ENCODE measurements at places on chromosomes 5 and 9. TPM values are rescaled to one million over a fixed set of nuclear protein-coding genes. Genes with fewer than 3 reads are reported as not detected.
A peak's percentile ranks its signal among the peaks of the same experiment; 100 is the strongest.

DNA sequence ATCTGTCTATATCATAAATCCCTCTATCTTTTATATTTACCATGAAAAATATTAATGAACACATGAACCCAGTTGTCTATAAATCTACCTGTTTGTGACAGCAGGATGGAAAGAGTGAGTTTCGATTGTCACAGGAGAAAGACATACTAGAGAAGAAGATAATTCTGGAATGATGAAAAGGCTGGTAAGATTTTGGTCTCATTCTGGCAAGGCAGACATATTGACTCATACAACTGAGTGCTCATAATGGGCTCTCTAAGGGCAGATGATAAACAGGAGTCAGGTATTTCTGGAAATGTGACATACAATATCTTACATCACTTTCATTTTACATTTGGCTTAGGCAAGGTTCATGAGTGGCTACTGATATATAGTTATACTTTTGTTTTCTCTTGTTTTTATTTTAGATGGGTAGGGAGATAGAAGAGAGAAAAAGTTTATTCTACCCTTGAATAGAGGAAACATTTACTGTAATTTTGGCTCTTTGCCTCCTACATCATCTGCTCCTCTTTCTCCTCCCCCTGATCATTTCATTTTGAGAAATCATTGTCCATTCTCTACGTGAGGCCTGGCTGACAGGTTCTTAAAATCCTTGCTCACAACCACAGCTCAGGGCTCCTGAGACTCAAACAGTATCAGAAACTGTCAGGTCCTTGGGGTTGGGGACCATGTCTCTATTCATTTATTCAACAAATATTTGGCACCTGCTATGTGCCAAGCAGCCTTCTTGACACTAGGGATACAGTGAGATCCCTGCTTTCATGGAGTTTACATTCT, 14.4 kb downstream of the ELOVL7 start:
- H3K4me3 ChIP-seq, result no peak overlapping the region
- no peaks in the 10 kb centered on the region for H3K36me3 ChIP-seq
- H3K27ac ChIP-seq, result no peak overlapping the region
- no peak for DNase-seq

DNA sequence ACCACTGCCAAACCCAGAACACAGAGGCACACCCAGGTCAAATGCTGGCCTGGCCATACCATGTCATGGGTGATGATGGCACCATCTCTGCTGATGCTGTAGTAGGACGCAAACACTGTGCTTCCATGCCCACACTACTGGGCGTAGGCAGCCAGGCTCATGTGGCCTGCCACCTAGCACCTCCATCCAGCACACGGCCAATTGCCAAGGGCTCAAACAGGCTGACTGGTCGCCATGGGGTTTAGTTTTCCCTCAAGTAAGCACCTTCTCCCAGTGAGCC, 39.4 kb downstream of the BICD2 start:
- no peak overlapping the region for H3K27ac ChIP-seq
- H3K27me3 ChIP-seq, result no peaks in the 10 kb centered on the region
- peaks cover 15% of the 10 kb centered on the region for H3K36me3 ChIP-seq
- peaks cover 21% of the 10 kb centered on the region for H3K4me1 ChIP-seq
- H3K4me3 ChIP-seq, result no peak overlapping the region

GRCh38 chr5:110917161-110917875, 154.2 kb upstream of the TSLP start:
- no peaks in the 10 kb centered on the region for H3K36me3 ChIP-seq
- H3K27me3 ChIP-seq, result peaks cover 12% of the 10 kb centered on the region
- H3K27ac ChIP-seq, result no peak overlapping the region

- no peak overlapping the region for H3K4me3 ChIP-seq
- no peaks in the 10 kb centered on the region for H3K36me3 ChIP-seq
- H3K27ac ChIP-seq, result peak overlapping the region; percentile 54
These were observed 132.7 kb downstream of the PDE4D start for GRCh38 chr5:59760785-59761348.

GRCh38 chr5:158050421-158050820, 191.5 kb upstream of the CLINT1 start:
- H3K27me3 ChIP-seq, result no peaks in the 10 kb centered on the region
- DNase-seq, result no peak
- H3K36me3 ChIP-seq, result no peaks in the 10 kb centered on the region
- peak overlapping the region; percentile 67 for H3K27ac ChIP-seq
- H3K4me1 ChIP-seq, result peaks cover 31% of the 10 kb centered on the region
- H3K4me3 ChIP-seq, result no peak overlapping the region

DNA sequence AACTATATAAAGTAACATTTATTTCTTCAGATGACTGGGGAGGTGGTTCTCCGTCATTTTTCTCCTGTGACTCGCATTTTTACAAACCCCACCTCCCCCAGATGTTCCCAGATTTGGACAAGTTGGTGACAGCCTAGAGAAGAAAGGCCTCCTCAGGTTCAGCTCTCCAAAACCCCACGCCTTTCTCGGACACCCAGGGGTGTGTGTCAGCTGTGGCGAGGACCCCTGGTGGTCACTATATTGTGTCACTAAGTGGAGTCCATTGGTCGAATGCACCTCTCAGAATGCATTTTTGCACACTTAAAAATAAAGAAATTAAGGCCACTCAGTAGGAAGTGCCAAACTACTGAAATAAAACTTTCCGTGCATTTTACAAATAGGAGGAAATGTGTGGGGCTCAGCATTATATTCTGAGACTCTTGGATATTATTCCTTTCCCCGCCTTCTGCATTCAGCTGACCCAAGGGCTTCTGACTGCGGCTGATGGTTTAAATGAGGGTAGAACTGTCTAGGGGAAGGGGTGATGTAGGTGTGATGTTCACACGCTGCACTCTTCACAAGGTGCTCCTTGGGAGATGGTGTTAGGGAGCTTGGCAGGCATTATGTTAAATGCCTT, 47.6 kb downstream of the ACO1 start:
- DNase-seq, result no peak
- H3K4me1 ChIP-seq, result peaks cover 36% of the 10 kb centered on the region
- H3K27me3 ChIP-seq, result no peaks in the 10 kb centered on the region

DNA sequence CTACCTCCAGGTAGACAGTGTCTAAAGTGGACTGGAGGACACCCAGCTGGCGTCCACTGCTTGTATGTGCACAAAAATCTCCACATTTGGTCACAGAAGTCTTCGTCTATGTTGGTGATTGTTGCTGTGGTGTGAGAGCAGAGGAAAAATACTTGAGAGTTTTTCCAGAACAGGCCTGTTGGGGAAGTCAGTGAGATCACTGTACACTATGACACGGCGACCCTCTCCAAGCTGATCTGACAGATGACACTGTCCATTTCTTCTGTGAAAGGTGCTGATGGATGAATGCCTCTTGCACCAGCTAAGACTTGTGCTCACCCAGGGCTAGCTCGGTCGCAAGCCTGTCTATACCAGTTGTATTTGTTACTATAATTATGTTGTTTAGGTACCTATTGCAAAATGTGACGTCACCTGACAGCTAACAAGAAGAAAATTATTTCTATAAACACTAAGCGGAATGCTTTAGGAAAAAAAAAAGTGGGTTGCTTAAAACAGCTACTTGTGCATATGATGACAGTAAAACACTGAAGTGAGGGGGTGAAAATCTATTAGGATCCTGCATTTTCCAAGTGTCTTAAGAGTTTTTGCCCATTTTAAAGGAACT, 142.3 kb downstream of the ROR2 start:
- H3K27ac ChIP-seq, result no peak overlapping the region
- no peak overlapping the region for H3K4me3 ChIP-seq
- peaks cover 33% of the 10 kb centered on the region for H3K4me1 ChIP-seq

GRCh38 chr5:168656633-168657032, 77.5 kb upstream of the PANK3 start:
- peaks cover 28% of the 10 kb centered on the region for H3K4me1 ChIP-seq
- H3K27ac ChIP-seq, result no peak overlapping the region
- H3K27me3 ChIP-seq, result no peaks in the 10 kb centered on the region
- H3K36me3 ChIP-seq, result peaks cover 2% of the 10 kb centered on the region
- DNase-seq, result no peak

GRCh38 chr5:172450861-172451695, 3.2 kb downstream of the SH3PXD2B start:
- peak overlapping the region; percentile 35 for H3K4me3 ChIP-seq
- H3K4me1 ChIP-seq, result peaks cover 55% of the 10 kb centered on the region

- H3K27ac ChIP-seq, result no peak overlapping the region
- no peak overlapping the region for H3K4me3 ChIP-seq
- H3K27me3 ChIP-seq, result no peaks in the 10 kb centered on the region
- H3K36me3 ChIP-seq, result no peaks in the 10 kb centered on the region
These were observed 354.5 kb downstream of the ICE1 start for GRCh38 chr5:5777013-5777412.

GRCh38 chr5:180284149-180284548, 7.7 kb downstream of the MAPK9 start:
- no peak overlapping the region for H3K4me3 ChIP-seq
- no peaks in the 10 kb centered on the region for H3K27me3 ChIP-seq

- H3K4me3 ChIP-seq, result no peak overlapping the region
- no peaks in the 10 kb centered on the region for H3K27me3 ChIP-seq
- peaks cover 2% of the 10 kb centered on the region for H3K36me3 ChIP-seq
- H3K27ac ChIP-seq, result peak overlapping the region; percentile 0
- H3K4me1 ChIP-seq, result peaks cover 56% of the 10 kb centered on the region
These were observed 8.7 kb downstream of the ASS1 start for GRCh38 chr9:130453487-130453886.

GRCh38 chr5:147223948-147224791, 10.7 kb upstream of the STK32A start:
- peaks cover 42% of the 10 kb centered on the region for H3K27me3 ChIP-seq
- no peak overlapping the region for H3K4me3 ChIP-seq

The C9orf85 gene
- total RNA-seq, result 8.5 TPM

The ZNG1F gene
- total RNA-seq, result 8.1 TPM

The KDM3B gene
- 37.6 TPM for total RNA-seq

The ZNF618 gene
- 25.5 TPM for total RNA-seq

The FAM81B gene
- not detected for total RNA-seq

The IFNA2 gene
- not detected for total RNA-seq

The ZNF300 gene
- 4.0 TPM for total RNA-seq

The GNG10 gene
- 36.1 TPM for total RNA-seq

All from chondrocyte (in vitro differentiated cells).